Fibroblast of pulmonary artery (primary cell): ENCODE measurements at places on chromosomes 6 and 20.
A peak's percentile ranks its signal among the peaks of the same experiment; 100 is the strongest.

GRCh38 chr20:41390889-41391288, 24.3 kb upstream of the EMILIN3 start:
- DNase-seq, result no peak

GRCh38 chr20:57625181-57625958, 5.1 kb upstream of the ZBP1 start:
- no peak for DNase-seq

DNA sequence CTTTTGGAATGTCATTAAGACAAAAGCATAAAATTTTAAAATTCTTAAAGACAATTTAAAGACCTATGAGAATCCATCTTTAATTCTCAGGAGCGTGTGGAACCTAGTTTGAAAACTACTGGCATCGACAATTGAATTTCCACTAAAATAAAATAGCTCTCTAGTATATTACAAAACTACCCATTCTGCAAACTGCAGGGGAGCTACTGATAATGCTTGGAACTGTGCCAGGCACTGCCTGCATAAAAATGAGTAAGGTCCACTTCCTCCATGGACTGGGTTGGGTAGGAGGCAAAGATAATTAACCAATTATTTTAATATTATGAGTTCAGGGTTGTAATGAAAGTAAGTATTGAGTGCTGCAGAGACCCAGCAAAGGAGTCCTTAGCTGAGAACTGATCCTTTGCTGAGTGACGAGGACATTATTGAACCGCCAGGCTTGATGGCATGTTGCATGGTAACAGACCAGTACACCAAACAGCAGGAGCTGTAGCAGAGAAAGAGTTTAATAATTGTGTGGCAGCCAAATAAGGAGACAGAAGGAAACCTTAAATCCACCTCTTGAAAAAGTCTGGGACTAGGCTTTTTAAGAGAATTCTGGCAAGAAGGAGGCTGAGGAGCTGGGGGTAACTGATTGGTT, 261.3 kb downstream of the ESR1 start:
- DNase-seq, result peak; percentile 21

DNA sequence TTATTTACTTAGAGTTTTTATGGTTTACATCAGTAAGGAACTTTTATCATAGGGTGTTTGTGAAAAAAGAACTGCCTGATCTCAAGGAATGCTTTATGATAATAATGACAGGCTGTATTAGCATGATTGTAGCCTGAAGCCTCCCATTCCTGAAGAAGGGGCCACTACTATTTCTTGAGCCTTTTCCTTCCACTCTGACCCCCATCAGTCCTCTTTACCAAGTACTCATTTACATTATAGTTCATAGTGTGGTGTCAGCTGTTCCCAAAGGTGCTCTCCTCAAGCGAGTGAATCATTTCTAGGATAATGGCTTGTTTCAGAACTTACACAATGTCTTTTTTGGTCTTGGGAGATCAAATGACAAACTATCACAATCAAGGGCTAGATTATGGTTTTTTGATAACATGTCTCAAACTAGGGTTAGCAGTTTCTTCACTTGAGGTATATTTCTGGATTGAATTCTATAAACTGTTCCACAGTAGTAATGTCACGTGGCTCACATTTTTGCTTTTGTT, 283.6 kb downstream of the CDKAL1 start:
- DNase-seq, result peak; percentile 20

- no peak for DNase-seq
These were observed 2.0 kb downstream of the ARFGAP1 start for GRCh38 chr20:63274381-63275228.

GRCh38 chr6:49776444-49776843, 10.6 kb downstream of the PGK2 start:
- DNase-seq, result no peak

DNA sequence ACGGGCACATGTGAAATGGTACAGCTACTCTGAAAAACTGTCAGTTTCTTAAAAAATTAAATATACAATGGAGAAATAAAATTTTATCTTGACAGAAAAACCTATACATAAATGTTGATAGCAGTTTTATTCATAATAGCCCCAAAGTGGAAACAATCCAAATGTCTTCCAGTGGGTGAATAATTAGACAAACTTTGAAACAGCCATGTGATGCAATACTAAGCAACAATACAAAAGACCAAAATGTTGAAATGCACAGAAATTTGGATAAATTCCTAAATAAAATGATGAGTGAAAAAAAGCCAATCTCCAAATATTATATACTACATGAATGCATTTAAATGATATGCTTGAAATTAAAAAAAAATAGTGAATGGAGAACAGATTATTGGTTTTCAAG, 523.1 kb downstream of the HTR1B start:
- peak; percentile 51 for DNase-seq

DNA sequence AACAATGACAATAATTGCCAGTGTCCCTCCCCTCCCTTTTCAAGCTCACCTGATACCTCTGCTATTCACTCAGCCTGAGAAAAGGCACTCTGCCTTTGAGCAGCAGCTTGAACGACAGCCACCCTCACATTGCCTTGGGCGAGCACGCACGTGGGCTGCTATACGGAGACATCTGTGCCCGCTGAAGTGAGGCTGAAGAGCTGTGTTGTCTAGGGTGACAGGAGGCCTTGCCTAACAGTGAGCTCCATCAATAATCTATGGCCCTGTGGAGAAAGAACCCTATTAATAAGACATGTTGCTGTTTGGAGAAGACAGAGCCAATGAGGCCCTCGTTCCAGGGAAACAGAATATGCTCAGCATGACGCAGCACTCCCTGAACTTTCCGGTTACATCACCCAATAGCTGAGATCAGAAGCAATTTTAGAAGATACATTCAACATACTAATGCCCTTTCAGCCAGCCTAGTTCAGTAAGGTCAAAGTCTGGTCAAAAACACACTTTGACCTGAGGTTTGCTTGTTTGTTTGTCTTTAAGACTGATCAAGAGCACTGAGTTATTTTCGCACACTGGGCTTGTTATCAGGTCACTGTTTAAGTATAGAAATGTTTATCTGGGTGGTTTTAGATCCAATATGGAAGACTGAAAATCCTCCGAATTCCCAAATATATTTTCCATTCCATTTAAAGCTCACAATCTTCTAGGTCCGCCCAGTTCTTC, 30.6 kb downstream of the RBM24 start:
- DNase-seq, result peak; percentile 74

DNA sequence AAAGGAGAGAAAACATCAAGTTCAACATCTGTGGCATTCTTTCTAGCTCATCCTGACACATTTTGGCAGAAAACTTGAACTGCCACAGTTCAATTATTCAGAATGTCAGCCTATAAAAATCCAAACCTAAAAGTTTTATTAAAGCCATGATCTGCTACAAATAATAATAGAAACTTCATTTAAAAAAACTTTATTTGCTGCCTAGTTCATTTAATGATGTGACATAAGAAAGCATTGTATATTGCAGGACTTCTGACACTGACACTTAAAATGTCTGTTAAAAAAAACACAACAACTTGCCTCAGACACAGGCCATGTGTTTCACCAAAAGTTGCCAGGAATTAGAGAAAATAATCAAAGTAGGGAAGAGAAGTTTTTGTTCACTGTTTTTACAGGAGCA, 88.3 kb upstream of the HTR1E start:
- no peak for DNase-seq

- no peak for DNase-seq
These were observed 63.0 kb downstream of the FAM229B start for GRCh38 chr6:112150363-112150762.

GRCh38 chr6:90197854-90198496, 98.7 kb downstream of the BACH2 start:
- DNase-seq, result peak; percentile 56

DNA sequence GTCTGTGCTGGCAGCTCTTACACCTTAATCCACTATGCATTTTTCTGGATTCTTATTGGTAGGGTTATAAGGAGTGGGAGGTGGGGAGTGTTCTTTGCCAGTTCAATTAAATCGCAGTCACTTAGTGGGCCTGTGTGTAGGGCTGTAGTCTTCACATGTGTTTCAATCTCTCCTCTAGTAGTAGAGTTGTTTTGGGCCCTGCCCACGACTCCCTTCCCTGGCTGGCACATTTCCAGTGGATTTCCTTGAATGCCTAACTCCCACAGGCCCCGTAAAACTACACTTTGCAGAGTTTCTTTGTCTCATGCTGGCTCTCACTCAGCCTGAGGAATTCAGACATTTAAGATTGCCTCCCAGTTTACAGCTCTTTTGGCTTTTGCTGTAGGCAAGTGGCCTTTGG, 414.0 kb upstream of the OPRM1 start:
- DNase-seq, result peak; percentile 93

DNA sequence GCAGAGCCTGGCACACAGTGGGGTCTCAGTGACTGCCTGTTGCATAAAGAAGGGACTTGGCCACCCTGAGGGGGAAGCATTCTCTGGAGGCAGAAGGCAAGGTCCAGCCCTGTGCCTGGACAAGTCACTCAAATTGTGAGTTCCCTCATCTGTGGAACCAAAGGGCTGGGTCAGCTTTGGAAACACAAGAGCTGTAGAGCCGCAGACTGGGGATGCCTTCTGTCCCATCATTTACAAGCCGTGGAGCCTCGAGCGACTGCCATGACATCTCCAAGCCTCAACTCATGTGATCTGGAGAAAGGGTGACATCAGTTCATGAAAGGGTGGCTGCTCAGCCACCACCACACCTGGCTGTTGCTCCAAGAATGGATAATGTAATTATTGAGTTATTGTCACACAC, 20.4 kb upstream of the SIRPD start:
- DNase-seq, result no peak

GRCh38 chr20:51424270-51425117, 118.0 kb downstream of the NFATC2 start:
- no peak for DNase-seq

- DNase-seq, result no peak
These were observed 17.1 kb downstream of the MRPL14 start for GRCh38 chr6:44110005-44110676.

DNA sequence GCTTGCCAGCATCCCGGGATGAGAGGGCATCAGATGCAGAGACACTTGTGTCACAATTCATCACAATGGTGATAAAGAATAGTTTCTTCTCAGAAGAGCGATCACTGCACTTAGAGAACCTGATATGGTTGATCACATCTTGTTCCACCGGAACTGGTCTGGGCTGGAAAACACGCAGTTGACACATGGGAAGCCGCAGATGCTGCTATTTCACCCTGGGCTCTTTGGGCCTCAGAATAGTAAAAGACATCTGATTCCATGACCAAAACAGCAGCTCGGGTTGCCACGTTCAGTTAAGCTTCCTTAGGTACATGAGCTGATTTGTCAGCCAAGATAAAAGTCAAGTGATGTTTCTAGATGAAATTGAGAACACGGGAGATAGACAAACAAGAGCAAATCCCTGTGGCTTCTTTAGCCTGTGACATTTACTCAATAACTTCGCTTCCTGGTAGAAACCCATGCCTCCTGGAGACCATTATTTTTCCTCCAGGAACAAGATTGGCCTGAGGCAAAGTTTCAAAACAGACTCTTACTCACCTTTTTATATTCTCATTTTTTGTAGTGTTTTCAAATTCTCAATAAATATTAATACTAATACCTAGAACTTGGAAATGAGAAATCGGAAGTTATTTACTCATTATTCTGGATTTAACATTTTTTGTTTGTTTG, 59.4 kb downstream of the TRMT6 start:
- no peak for DNase-seq

DNA sequence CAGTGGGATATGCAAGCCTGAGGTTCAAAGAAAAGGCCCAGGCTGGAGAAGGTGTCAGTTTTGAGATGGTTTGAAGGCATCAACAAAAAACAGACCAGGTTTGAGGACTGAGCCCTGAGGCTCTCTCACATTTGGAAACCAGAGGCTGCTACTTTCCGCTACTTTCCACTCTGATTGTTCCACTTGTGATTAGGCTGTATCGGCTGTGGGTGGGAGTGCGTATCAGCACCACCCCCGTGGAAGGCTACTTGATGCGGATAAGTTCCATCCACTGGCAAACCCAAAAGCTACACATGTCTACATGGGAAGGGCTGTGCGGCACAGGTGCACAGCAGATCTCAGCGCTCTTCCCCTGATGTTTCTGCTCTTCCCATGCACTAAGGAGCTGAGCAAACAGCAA, 198.7 kb downstream of the GMPR start:
- DNase-seq, result no peak

DNA sequence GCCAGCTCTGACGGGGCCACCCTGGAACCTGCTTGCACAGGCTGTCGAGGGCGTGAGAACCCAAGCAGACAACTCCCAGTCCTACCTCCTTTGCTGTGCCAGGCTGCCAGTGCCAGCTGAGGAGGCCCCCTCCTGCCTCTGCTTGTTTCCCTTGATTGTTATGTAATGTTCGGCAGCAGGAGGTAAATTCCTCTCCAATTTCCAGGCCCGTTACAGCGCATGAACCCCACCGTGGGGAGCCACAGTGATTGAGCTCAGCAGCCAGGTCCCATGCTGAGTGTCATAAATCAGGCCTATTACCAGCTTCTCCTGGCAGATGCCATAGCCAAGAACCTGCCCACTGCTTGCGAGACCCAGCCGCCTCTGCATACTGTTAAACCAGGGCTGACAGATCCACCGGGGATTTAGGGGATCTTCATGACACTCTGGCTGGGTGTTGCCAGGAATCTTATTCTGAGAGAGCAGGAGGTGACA, 320.5 kb downstream of the DHX35 start:
- DNase-seq, result no peak

- DNase-seq, result no peak
These were observed 395.3 kb downstream of the TBC1D32 start for GRCh38 chr6:120938876-120939472.

- no peak for DNase-seq
These were observed 9.4 kb downstream of the RING1 start for GRCh38 chr6:33217681-33218080.

- no peak for DNase-seq
These were observed 20.1 kb upstream of the TCP11 start for GRCh38 chr6:35161266-35161665.

DNA sequence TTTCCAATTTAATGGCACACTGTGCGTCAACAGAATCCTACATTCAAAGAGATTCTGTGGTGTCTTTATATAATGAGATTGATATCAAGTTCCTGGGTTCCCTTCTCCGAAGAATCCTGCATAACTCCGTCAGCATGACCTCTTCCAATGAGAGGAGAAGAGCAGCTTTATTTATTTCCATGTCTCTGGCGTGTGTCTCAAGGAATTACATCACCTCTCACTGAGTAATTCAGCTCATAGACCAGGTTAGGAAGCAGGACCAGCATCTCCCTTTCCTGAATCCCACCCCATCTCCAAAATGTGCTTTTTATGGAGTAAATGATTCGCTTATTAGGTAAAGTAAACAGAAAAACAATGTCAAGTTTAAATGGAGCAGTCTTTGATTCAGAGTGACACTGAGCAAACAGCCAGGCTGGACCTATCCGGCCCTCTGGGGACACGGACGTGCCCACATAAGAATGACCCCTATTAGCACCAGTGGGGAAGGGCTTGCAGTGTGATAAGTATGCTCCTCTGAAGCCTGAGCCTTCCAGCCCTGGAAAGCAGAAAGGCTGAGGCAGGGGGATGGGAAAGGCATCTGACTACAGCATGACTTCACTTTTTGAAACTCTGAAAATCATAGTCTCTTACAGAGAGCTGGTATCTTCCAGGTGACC, 165.2 kb downstream of the CLIC5 start:
- DNase-seq, result no peak

- peak; percentile 74 for DNase-seq
These were observed 1.0 kb upstream of the PCIF1 start for GRCh38 chr20:45933266-45934045.

DNA sequence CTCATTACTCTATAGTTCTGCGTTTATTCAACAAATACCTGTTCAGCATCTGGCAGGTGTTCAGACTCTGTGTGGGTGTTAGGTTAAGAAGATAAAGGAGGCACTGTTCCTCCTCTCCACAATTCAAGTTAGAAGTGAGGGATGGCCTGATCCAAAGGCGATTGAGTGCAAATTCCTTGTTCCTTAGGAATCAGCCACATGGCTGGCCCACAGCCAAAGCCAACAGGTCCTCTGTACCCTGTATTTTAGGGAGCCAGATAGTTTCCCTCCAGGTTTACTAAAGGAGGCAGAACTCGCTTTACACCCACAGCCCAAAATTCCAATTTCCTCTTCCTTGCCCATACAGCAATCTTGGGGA, 5.0 kb upstream of the CD40 start:
- no peak for DNase-seq
